Activated naive CD4-positive, alpha-beta T cell treated with anti-CD3 and anti-CD28 coated beads for 36 hours (primary cell): ENCODE measurements at places on chromosomes 6 and 20.
A peak's percentile ranks its signal among the peaks of the same experiment; 100 is the strongest.

GRCh38 chr6:46898006-46898405 is 23.7 kb downstream of the ADGRF5 start:
- no peak for DNase-seq

DNA sequence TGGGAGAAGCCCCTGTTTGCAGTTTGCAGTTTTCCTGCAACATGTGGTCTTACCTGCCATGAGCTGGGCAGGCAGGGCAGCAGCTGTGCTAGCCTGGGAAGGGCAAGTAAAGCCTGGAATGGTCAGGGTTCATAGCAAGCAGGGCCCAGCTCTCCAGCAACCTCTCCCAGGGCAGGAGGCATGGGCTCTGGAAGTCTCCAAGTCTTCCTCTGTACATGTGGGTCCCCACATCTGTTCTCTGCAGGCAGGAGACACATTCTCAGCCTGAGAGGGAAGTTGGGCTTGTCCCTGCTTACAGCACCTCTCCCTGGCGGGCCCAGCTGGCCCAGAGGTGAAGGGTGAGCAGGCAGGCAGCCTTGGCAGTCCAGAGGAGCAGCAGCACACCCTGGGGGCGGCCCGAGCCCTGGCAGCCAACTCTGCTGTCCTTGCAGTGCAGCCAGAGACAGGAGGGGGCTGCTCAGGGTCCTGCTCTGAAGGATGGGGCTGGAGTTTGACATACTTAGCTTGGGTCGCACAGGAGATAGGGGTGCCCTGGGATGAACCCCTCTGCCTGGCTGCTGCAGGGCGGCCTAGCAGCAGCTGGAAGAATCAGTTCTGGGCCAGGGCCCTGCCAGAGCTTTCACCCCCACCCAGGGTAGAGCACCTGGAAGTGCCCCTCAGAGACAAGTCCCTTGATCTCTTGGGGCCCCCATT is 176.0 kb downstream of the MRPL14 start:
- peak; percentile 28 for DNase-seq

DNA sequence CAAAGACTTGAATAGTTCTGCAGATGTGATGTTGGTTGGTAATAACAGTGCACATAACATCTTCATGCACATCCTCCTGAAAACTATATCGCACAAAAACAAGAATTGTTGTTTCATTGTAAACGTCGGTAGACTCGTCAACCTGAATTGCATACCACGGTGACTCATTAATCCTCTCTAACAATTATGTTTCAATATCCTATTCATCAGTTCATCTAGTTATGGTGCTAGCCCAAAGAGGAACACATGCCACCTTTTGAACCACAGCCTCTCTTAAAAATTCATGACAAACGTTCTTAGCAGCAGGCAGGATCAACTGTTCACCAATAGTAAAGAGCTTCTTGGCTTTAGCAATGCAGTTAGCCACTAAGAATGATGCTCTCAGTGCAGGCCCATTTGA is 25.0 kb downstream of the CRYBG1 start:
- DNase-seq: no peak

DNA sequence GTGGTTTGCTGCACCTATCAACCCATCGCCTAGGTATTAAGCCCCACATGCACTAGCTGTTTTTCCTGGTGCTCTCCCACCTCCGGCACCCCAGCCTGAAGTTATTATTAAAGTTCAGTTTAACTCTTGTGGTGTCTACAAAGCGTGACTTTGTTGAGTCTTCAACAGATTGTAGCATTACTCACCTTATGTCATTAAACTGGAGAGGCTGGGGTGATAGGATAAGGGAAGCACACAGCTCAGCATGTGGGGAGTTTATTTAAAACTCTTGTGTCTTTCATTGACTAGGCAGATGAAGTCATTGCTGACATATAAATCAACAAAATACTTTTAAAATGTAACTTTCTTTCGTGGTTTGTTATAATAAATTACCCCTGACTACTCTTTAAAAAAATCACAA is 84.7 kb upstream of the GCM1 start:
- no peak for DNase-seq

DNA sequence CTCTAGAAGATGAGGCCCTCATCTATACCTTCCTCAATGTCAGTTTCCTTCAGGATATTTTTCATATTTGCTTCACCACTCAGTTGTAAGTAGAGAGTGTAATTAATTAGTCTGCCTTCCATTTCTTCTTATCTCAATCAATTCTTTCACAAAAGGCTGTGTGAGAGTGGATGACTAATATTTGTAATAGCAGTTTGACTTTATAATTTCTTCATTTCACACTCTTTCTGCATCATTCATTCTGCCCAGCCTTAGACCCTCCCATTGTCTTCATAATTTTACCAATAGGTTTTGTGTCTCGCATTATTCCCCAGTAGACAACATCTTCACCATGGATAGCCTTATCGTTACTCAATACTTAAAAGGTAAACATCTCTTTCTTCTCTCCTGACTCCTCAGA is 1239.3 kb upstream of the MAP3K7 start:
- DNase-seq: no peak

DNA sequence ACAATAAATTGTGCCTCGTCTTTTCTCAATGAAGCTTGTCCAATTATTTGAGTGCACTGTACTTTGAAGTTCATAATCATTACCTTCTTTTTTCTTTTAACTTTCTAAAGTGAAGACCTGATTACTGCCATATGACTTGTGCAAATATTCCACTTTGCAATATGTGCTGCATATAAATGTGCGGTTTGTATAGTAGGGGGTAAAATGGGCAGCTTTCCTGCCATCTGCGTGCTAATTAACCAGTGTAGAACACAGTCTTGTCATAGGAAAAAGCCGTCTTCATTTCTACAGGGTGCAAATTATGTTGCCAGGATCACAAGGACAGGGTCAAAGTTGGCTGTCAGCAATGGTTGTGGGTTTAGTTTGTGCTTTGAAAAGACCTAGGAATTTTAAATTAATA is 397.0 kb downstream of the NKAIN2 start:
- no peak for DNase-seq

- peak; percentile 91 for DNase-seq
Measured at GRCh38 chr6:37048851-37049757, 43.6 kb downstream of the FGD2 start.

DNA sequence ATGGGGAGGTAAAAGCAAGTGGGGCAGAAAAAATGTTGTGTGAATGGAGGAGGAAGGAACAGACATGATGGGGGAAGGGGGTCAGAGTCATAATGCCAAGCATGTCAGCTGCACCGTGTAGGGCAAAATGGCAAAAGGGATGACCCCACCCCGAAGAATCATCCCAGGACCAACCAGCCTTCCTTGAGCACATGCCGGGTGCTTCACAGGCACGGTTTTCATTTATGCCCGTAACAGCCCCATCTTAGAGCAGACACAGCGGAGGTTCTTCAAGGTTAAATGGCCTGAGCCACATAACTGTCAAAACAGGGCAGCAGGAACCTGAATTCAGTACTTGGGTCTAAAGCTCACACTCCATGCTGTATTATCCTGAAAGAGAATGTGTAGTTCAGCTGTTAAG is 322.2 kb downstream of the ZFAND3 start:
- DNase-seq: no peak

- no peak for DNase-seq
Measured at GRCh38 chr6:163720460-163721235, 306.1 kb downstream of the QKI start.

GRCh38 chr20:34129518-34130162 is 17.6 kb upstream of the EIF2S2 start:
- DNase-seq: peak; percentile 66

DNA sequence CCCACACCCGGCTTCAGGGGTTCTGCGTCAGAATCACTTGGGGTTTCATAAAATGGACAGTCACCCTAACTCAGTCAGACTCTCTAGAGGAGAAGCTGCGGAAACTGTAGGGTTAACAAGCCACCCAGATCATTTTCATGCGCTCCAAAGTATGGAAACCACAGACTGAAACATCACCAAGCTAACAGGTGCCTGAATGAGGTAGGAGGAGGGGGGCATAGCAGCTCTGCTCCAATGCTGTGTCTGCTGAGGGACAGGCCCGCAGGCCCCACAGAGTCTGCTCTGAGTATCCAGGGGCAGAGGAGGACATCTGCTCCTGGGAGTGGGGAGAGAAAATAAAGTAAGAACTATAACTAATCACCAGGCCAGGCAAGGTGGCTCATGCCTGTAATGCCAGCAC is 97.1 kb upstream of the AKAP12 start:
- DNase-seq: no peak

DNA sequence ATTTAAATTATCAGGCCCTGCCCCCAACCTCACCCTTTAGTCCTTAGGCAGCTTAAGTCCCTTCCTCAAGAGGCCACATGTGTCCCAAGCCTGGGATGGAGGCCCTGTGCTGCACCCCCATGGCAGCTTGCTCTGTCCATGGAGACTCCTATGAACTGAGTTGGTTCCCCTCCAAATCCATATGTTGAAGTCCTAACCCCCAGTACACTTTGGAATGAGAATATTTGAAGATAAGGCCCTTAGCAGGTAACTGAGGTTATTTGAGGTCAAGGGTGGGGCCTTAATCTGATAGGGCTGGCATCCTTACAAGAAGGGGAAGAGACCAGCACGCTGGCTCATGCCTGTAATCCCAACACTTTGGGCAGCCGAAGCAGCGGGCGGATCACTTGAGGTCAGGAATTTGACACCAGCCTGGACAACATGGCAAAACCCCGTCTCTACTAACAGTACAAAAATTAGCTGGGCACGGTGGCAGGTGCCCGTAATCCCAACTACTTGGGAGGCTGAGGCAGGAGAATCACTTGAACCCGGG is 6.7 kb upstream of the BEND3 start:
- no peak for DNase-seq

- no peak for DNase-seq
Measured at GRCh38 chr20:58843128-58843556, 7.6 kb downstream of the GNAS-AS1 start.

GRCh38 chr20:33393609-33394008 is 7.7 kb downstream of the CDK5RAP1 start:
- DNase-seq: no peak

GRCh38 chr20:62601172-62601571 is 41.1 kb upstream of the SLCO4A1 start:
- no peak for DNase-seq

GRCh38 chr6:20978151-20978614 is 443.9 kb downstream of the CDKAL1 start:
- no peak for DNase-seq

DNA sequence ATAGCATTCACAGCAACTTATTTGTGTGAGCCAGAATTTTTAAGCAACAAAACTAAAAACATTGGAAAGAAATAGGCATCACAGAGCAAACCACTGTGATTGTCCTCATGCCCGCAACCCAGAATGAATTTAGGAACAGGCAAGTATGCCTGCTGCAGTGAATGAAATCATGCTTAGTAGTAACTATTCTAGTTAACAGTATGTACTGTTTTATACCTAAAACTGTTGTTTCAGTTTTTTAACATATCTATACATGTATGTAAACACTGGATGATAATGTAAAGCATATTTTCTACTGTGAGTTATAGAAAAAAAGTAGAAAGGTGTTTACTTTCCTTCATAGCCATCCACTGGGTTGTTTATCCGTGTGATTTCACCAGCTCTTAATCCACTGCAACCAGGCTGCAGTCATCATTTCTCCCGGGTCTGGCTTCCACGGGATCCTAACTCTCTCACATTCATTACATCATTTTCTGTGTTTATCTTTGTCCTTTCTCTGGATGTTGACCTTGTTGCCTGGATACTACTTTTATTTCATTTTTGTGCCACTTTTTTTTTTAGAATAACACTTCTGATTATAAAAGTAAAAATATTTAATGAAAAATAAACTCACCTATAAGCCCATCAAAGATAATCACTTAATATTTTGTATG is 3.6 kb upstream of the ARFGEF3 start:
- no peak for DNase-seq

DNA sequence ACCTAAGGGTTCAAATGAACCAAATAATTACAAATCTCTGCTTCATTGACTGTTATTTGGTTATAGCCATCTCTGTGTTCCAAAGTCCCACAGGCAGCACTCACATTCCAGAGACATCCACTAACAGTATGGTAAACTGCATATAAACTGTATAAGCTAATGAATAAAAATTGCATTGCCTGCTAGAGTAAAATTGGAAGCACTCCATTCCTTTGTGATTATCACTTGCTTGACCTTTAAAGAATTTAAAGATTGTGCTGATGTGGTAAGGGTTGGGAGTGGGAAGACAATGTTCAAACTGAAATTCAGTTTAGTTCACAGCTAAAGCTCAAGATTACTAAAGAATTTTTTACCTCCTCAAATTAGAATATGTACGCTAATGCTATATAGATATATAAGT is 31.0 kb upstream of the OSTM1 start:
- DNase-seq: no peak

- DNase-seq: no peak
Measured at GRCh38 chr6:89222712-89223039, 5.5 kb upstream of the GABRR1 start.

DNA sequence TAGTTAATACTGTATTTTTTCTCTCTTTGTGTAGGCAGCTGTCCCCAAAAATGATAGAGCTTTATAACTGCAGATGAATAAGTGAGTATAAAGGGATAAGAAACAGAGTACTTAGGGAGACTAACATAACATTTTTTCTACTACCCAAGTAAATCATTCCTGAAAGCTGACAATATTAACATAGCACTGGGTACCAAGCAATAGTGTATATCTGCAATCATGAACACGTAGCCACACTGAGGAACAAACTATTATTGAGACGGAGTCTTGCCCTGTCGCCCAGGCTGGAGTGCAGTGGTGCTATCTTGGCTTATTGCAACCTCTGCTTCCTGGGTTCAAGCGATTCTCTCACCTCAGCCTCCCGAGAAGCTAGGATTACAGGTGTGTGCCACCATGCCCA is 105.9 kb downstream of the SESN1 start:
- no peak for DNase-seq

- no peak for DNase-seq
Measured at GRCh38 chr20:42435230-42435629, 754.5 kb downstream of the PTPRT start.

DNA sequence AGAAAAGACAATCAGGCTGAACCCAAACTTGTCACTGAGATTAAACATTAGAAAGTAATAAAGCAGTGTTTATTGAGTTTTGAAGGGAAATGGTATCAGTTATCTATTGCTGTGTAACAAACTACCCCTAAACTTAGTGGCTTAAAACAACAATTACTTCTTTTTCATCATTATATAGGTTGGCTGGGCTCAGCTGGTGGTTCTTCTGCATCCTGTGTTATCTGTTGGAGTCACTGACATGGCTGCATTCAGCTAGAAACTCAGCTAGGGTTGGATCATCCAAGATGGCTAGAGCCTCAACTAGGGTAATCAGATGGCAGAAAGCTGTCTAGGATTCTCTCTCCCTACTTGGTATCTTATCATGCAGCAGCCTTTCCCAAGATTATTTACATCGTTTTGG is 12.5 kb upstream of the RIN2 start:
- DNase-seq: no peak

- no peak for DNase-seq
Measured at GRCh38 chr6:24721461-24722215, 2.7 kb upstream of the C6orf62 start.

DNA sequence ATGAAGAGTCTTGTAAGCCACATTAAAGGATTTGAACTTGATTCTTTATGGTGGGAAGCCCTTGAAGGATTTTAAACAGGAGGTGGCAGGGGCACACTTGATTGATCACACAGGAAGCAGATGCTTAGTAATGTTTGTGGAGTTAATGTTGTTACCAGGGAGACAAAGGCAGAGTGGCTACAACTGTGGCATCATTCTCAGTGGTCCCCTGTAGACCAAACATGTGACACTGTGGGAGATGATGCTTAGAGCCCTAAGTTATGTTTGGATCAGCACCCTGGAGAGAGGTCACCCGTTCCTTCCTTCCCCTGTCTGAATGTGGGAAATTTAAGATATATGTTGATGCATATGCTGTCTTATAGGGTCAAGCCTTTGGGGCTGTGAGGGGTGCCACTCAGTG is 53.2 kb downstream of the EIF2S2 start:
- peak; percentile 17 for DNase-seq

GRCh38 chr6:33949877-33950435 is 146.2 kb upstream of the MLN start:
- no peak for DNase-seq
